ENCODE measurements at places on chromosomes 11 and 22. TPM values are rescaled to one million over a fixed set of nuclear protein-coding genes. Genes with fewer than 3 reads are reported as not detected.

The RASD2 gene
- total RNA-seq = 6.0 TPM

The FAT3 gene
- total RNA-seq = 304 TPM

The NPAS4 gene
- total RNA-seq = 1.6 TPM

The RIBC2 gene
- total RNA-seq = 2.5 TPM

The C22orf31 gene
- not detected for total RNA-seq

The TUB gene
- total RNA-seq = 138 TPM

The MS4A1 gene
- 0.23 TPM for total RNA-seq

The OR8G5 gene
- total RNA-seq = not detected

The APOBEC3F gene
- total RNA-seq = 1.2 TPM

The STARD10 gene
- total RNA-seq = 27.5 TPM

The CRELD2 gene
- total RNA-seq = 25.4 TPM

The APOL3 gene
- 3.2 TPM for total RNA-seq

The TNNT3 gene
- not detected for total RNA-seq

The SLC22A8 gene
- 1.2 TPM for total RNA-seq

The APBB1 gene
- total RNA-seq = 266 TPM

The MYBPC3 gene
- not detected for total RNA-seq

The APOA4 gene
- not detected for total RNA-seq

The CLCF1 gene
- not detected for total RNA-seq

The MIAT gene
- 125 TPM for total RNA-seq

The MS4A12 gene
- total RNA-seq = not detected

The RFPL2 gene
- total RNA-seq = 2.5 TPM

The SNX32 gene
- total RNA-seq = 7.6 TPM

The SCO2 gene
- total RNA-seq = 0.92 TPM

The CSRP3 gene
- not detected for total RNA-seq

The OR52H1 gene
- total RNA-seq = 0.69 TPM

The MRPL21 gene
- total RNA-seq = 38.8 TPM

The POU2AF2 gene
- total RNA-seq = not detected

The MCM5 gene
- total RNA-seq = 14.3 TPM

The VSIG10L2 gene
- not detected for total RNA-seq

The UCP2 gene
- total RNA-seq = 8.8 TPM

The OR5I1 gene
- total RNA-seq = not detected

The DENND6B gene
- 24.2 TPM for total RNA-seq

The MLC1 gene
- 74.5 TPM for total RNA-seq

The GGTLC3 gene
- not detected for total RNA-seq

The GRAP2 gene
- 0.46 TPM for total RNA-seq

The PANX3 gene
- not detected for total RNA-seq

The SCGB1D2 gene
- total RNA-seq = not detected

The SLN gene
- not detected for total RNA-seq

The DTX4 gene
- 52.4 TPM for total RNA-seq

The KRTAP5-9 gene
- not detected for total RNA-seq

The B3GAT1 gene
- 56.7 TPM for total RNA-seq

The KLHDC7B gene
- not detected for total RNA-seq

The LRFN4 gene
- total RNA-seq = 37.8 TPM

The OR52E4 gene
- total RNA-seq = not detected

The NAALADL1 gene
- total RNA-seq = 4.2 TPM

The DNAJB7 gene
- not detected for total RNA-seq
